ENCODE measurements at places on chromosomes 7 and 10.
A peak's percentile ranks its signal among the peaks of the same experiment; 100 is the strongest.

DNA sequence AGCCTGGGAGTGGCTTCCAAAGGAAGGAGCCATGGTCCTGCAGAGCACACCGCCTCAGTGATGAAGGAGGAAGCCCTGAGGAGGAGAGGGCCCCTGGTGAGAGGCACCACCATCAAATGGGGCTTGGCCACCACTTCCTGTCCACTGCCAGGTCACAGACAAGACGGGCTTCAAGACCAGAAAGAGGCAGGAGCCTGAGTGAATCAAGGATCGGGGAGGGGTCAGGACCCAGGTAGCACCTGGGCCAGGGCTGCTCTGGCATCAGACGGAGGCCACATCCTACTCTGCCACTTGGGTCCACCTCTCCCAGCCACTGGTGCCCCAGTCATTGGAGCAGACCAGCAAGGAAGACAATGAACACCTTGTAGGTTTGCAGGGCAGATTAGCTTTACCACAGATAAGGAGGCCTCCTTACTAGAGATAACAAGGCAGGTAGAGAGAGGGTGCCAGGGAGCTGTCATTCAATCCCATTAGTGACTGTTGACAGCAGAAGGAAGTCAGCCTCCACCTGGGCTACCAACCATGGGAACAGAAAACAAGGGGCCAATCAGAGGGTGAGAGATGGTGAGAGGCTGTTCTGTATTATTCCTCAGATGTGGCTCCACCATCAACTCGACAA is 143.4 kb downstream of the TNS3 start:
- DNase-seq, result no peak

DNA sequence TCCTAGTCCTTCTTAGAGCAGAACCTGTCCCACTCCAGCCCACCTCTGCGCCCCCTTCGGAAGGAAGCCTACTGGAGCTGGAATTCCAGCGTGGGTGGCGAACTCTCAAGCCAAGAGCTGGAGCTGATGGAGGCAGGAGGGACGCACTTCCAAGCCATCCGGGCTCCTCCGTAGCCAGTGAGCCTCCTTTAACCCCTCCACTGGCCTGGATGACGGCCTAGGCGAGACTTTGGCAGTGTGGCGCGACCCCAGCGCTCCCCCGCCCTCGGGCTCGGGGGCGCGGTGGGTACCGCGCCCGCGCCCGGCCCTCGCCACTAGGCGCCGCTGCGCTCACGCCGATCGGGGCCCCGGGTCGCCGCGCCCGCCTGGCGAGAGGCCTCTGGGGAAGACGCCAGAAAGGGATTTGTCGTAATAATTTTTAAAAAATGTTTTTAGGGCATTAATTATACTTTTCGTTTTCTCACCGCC is 5.1 kb upstream of the EMX2 start:
- no peak for DNase-seq

DNA sequence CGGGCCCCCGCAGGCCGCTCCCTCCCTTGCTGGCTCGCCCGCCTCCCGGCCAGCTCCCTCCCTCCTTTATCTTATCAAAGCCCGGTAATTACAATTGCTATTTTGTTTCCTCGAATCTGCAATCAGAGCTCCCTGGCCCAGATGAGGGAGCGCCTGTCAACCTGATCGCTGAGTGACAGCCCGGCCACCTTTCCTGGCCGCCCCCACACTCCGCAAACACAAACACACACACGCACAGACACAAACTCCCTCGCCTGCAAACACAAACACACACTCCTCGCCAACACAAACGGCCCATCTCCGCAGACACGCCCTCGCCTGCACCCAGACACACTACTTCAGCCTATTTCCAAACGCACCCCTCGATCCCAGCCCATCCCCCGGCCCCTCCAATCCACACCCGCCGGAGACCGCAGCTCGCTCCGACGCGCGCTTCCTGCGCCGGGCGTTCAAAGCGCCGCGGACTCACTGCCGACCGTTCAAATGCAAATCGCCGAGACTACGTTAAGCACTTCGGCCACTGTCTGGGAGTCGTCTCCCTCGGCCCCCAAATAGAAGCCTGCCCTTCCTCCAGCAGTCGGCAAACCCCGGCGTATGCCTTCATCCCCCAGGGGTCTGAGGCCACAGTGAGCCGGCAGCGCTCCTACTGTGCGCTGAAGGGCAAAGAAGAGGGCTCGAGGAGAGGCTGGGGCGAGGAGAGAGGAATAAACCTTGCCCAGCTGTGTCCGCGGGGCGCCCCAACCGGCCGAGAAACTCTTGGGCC is 3.0 kb upstream of the FGF8 start:
- DNase-seq, result no peak

GRCh38 chr10:74406006-74406405 is 255.0 kb downstream of the ADK start:
- no peak for DNase-seq

DNA sequence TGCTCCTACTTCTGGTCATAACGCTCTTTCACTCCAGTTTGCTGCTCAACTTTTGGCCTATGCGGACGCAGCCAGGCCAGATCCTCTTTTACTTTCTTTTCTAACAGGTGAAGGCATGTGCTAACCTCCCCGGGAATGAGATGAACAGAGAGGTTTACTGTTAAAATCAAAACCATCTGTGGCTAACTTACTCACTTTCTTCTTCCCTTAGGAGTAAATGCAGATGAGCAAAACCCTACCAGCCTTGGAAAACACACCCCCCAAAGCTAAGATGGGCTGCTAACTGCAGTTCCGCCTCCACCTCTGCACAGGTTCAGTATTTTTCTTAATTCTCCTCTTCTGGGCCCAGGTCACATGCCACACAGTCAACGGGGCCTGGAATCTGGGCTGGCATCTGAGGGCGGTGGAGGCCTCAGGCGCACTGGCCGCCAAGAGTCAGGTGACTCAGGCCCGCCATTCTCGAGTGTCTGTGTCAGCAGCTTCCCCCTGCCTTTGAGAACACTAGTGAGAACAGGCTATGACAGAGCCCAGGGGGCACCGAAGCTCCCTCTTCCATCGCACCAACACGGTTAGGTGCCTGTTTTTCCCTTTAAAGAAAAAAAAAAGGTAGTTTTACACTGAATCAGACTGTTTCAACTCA is 11.1 kb downstream of the FAM53B start:
- peak; percentile 41 for DNase-seq

- no peak for DNase-seq
Measured at GRCh38 chr10:58239561-58240169, 28.0 kb downstream of the IPMK start.

DNA sequence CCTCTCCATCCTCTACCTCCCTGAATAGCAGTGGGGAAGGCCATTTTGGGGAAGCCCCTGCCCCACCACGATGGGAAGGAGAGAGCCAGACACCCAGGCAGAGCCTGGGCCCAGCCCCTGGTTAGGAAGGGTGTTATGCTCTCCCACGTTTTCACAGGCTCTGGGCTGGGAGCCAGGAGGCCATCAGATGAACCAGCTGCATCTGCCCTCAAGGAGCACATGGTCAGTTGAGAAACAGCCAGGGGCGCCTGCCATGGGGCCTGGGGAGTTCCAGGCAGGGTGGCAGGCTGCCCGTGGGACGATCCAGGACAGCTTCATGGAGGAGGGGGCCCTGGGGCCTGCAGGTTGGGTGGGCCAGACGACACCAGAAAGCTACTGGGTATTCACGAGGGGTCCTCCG is 47.5 kb downstream of the CAMK2B start:
- DNase-seq, result peak; percentile 5

DNA sequence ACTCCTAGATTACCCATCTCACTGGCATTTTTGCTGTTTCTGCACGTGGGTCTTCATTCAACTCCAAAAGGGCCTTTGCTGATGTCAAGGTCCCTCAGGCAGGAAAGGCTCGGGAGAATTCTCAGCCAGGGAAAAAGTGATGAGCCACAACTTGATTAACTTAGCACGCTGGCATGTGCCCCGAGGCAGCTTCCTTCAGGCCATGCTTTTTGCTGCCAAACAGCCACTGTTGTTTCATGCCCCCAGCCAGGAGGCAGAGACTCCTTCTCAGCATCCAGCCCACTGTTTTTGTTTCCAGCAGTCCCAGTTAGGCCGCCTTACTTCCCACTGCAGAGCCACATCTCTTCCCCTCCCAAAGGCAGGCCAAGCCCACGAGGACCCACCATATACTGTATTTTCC is 266.5 kb upstream of the YAE1 start:
- no peak for DNase-seq

GRCh38 chr10:111933937-111934336 is 249.6 kb downstream of the GPAM start:
- DNase-seq, result no peak

GRCh38 chr10:27998178-27998953 is 513 bp downstream of the ODAD2 start:
- peak; percentile 8 for DNase-seq

GRCh38 chr7:123710683-123711082 is 38.1 kb downstream of the WASL start:
- DNase-seq, result no peak

- DNase-seq, result no peak
Measured at GRCh38 chr7:73977619-73978618, 50.1 kb upstream of the ELN start.

DNA sequence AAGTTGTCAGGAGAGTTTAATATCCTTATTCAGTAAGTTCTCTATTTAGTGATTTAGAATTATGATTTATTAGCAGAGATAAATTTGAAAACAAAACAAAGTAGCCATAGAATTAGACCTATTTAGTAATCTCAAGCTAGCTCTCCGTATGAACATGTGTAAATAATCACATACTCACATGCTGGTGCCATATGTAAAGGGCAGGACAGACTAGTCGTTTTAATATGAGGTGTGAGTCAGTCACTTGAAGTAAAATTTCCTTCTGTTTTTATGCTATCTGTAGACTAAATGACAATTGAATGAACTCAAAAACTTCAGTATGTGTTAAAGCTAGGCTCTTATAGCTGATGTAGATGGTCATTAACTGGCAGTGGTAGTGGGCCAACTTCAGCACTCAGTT is 67.1 kb downstream of the WAC start:
- DNase-seq, result no peak

DNA sequence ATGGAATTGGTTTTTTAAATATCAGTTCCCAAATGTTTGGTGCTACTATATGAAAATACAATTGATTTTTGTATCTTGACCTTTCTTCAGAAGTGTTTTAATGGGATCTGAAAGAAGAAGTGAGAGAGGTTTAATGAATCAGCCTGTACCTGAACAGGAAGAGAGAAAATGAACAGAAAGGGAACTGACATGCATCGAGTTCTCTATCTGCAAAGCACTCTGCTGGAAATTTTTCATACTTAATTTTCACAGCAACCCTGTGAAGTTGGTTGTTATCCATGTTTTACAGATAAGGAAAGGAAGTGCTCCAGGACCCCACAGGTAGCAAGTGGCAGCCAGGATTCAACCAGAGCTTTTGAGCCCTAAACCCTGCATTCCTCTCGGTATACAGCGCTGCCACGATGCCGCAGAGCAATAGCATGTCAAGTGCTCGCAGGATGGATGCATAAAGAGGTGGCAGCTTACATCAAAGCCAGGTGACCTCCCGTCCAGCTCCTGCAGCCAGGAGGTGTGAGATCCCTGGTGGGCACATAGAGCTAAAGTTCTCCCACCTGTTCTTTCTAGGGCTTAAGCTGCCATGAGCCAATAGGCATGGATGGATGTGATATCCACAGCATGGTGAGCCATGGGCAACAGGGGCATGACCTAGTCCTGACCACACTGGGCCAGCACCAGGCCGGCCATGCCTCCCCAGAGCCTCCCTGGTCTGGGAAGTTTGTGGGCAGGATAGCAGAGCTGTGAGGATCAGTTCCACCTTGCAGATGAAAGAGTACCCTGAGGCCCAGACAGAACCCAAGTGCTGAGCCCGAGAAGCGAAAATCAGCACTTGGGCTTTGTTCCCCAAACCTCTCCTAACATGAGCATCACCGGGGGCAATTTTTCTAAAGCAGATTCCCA is 57.2 kb downstream of the CALML3 start:
- no peak for DNase-seq

- no peak for DNase-seq
Measured at GRCh38 chr7:507623-508300, 11.9 kb downstream of the PDGFA start.

DNA sequence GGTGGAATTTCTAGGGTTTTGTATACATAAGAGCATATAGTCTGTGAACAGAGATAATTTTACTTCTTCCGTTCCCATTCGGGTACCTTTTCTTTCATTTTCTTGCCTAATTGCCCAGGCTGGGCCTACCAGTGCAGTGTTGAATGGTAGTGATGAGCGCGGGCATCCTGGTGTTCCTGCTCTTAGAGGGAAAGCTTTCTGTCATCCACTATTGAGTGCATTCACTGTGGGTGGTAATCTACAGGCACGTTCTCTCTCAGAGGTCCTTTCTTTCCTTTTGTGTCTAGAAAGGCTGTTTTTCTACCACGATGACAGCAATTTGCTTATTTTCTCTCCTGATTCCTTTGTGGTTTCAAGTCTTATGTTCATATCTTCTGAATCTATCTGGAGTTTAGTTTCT is 65.0 kb downstream of the INPP5A start:
- no peak for DNase-seq

- peak; percentile 89 for DNase-seq
Measured at GRCh38 chr7:69598081-69598486, at the start of gene AUTS2. Gene AUTS2, plus strand, starts transcription at chr7:69598475. Its CDS starts 1,179 bp downstream, at chr7:69599654.

- DNase-seq, result no peak
Measured at GRCh38 chr10:103763374-103764202, 91.8 kb downstream of the SH3PXD2A start.

DNA sequence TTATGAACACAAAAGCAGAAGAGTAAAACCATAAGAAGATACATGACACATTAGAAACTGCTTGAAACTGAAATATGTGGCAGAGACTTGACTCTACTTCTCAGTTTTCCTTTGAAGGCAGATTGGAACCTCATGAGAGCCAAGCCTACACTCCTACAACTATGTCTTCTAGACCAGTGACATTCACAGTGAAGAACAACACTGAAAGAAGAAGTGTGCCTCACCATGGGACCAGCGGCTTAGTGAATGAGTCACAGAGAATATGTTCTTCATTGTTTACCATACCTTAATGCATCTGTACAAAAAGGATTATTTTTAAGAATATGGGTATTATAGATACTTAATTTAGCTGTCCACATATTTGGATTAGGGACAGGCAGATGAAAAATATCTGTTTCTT is 248.3 kb downstream of the CDC14C start:
- DNase-seq, result no peak

DNA sequence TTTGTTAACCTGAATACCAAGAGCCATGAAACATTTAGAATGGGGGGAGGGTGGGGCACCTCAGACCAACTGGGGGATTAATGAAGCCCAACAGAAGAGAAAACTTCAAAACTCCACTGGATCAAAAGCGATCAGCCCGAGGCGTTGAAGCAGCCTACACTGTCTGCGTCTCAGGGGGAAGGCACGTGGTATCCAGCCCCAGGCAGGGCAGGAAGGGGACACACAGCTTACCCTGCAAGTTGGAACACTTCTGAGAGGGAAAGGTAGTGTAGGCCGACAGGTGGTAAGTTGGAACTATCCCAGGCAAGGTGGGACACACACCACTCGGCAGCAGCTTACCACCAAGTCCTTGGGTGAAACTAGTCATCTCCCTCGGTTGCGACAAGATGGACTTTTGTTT is 102.9 kb downstream of the TAX1BP1 start:
- no peak for DNase-seq

GRCh38 chr10:121661451-121661851 is 63.2 kb upstream of the FGFR2 start:
- DNase-seq, result no peak

GRCh38 chr10:13740461-13740860 is 153.7 kb downstream of the PRPF18 start:
- no peak for DNase-seq

GRCh38 chr10:522350-522749 is 167.1 kb downstream of the DIP2C start:
- peak; percentile 1 for DNase-seq
